ENCODE measurements at places on chromosomes 13 and 19. TPM values are rescaled to one million over a fixed set of nuclear protein-coding genes. Genes with fewer than 3 reads are reported as not detected.

GRCh38 chr19:38537071-38537936 is 80.4 kb downstream of the MAP4K1 start:
- H3K27ac ChIP-seq: no peak overlapping the region
- H3K4me3 ChIP-seq: no peak overlapping the region
- H3K36me3 ChIP-seq: no peaks in the 10 kb centered on the region
- H3K4me1 ChIP-seq: no peaks in the 10 kb centered on the region
- DNase-seq: no peak
- peaks cover 15% of the 10 kb centered on the region for H3K27me3 ChIP-seq

The CGB8 gene
- not detected for total RNA-seq

DNA sequence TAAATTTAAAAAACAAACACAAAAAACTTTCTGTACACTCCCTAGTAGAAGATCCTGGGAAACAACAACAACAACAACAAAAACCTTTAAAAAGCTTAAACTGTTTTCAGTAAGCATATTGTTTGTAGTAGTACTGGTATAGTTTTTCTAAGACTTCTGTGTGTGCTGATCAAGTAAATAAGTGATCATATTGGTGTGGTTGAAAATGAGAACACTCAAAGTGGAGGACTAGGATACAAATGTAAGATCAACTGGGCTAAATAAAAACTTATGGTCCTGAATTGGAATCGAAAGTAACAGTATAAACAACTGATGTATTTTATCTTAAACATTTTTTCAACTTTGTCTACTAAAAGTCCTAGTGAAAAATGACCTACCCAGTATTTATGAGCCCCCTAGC is 135.5 kb downstream of the FOXO1 start:
- no peak overlapping the region for H3K27ac ChIP-seq
- DNase-seq: no peak

The PCSK4 gene
- 3.2 TPM for total RNA-seq

DNA sequence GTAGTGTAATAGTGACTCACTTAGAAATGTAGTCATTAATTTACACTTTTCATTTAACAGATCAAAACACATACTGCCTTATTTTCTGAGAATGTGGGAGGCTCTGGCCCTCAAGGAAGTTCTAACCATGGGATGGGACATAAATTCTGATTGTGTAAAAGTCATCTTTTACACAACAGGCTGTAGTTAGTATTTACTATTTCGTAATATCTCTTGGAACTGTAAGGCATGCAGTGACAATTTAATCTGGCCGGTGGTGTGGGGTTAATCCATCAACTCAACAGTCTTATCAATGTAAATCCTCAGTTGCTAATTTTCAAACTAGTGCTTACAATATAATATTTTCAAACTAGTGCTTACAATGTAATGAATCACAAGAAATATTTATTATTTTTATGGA is 1599.2 kb downstream of the EFNB2 start:
- DNase-seq: no peak
- no peaks in the 10 kb centered on the region for H3K27me3 ChIP-seq
- no peaks in the 10 kb centered on the region for H3K4me1 ChIP-seq
- H3K36me3 ChIP-seq: no peaks in the 10 kb centered on the region
- no peak overlapping the region for H3K4me3 ChIP-seq

DNA sequence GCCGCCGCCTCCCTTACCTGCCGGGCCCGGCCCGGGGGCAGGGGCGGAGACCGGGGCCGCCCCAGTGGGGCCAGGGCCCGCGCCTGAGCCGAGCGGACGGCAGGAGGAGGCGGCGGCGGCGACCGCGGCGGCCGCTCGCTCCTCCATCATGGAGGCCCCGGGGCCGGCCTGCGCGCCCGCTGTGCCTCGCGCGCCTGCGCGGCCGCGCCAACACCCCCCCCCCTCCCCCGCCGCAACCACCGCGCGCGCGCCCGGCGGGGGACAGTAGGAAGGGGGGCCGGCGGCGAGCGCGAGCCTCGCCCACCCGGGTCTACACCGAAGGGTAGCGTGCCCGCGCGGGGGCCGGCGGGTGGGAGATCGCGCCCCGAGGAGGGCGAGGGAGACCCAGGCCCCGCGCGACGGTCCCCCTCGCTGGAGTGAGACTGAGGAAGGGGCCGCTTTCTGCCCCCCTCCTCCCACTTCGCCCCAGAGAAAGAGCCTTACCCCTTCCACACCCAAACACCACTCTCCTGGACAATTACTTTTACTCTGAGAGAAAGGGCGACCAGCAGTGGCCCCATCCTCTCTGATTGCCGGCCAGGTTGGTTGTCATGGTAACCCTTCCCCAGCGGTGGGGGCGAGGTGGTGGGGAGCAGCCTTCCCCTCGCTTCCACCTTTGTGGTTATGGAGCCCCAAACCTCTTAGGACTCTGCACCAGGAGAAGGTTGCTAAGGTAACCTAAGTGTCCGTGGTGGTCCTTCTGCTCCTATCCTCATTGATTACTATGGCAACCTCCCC is at the start of gene STRN4:
STRN4 (minus strand) TSS at position 170 of the 777 bp plus-strand sequence; CDS start at position 150, 20 bp downstream.
- peaks cover 25% of the 10 kb centered on the region for H3K4me1 ChIP-seq
- H3K27me3 ChIP-seq: no peaks in the 10 kb centered on the region
- peaks cover 7% of the 10 kb centered on the region for H3K36me3 ChIP-seq
- peak within 1 kb of the TSS; percentile 98 for H3K4me3 ChIP-seq
- DNase-seq: no peak

DNA sequence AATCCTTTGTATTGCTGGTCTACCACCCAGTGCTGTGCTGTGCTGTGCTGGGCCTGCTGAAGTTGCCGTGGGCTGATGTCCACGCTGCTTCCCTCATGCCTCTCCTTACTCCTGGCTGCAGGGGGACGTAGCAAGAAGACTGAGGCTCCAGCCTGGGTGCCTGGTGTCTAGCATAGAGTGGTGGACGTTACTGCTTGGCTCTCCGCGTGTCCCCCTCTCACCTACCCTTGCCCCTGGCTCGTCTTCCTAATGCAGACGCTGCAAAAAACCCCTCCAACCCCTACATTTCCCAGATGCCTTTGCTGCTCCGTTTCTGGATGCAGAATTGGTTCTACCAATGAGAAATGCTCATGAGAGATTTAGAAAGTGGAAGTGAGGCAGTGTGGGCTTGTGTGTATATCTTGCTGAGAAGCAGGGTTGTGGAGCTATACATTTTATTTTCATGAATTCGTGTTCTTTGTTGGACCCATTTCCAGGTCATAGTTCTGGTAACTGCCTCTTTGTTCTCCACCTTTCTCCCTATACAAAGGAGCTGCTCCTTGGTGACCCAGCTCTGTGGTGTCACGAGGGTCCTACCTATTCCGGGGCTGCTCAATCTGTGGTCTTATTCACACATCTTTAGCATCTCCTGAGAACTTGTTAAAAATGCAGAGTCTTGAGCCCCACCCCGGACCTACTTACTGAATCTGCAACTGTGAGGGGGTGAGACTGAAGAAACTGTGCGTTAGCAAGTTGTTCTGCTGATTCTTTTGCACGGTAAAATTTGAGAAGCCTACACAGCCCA is 7.9 kb upstream of the DENND1C start:
- no peaks in the 10 kb centered on the region for H3K4me1 ChIP-seq
- no peak overlapping the region for H3K4me3 ChIP-seq
- H3K27me3 ChIP-seq: peaks cover 2% of the 10 kb centered on the region

The C19orf85 gene
- not detected for total RNA-seq

The HSH2D gene
- total RNA-seq: not detected

The CD33 gene
- not detected for total RNA-seq
